ENCODE measurements at places on chromosomes 7 and 10. TPM values are rescaled to one million over a fixed set of nuclear protein-coding genes. Genes with fewer than 3 reads are reported as not detected.

GIMAP5 gene
- 6.5 TPM for total RNA-seq

ZNF862 gene
- total RNA-seq: 10.6 TPM

CFTR gene
- 0.95 TPM for total RNA-seq

GRCh38 chr7:147980826-147981813 is 609.4 kb upstream of the C7orf33 start:
- DNase-seq: no peak

- no peak for DNase-seq
Observed at GRCh38 chr7:5549096-5549763, 125.6 kb upstream of the TNRC18 start.

DNA sequence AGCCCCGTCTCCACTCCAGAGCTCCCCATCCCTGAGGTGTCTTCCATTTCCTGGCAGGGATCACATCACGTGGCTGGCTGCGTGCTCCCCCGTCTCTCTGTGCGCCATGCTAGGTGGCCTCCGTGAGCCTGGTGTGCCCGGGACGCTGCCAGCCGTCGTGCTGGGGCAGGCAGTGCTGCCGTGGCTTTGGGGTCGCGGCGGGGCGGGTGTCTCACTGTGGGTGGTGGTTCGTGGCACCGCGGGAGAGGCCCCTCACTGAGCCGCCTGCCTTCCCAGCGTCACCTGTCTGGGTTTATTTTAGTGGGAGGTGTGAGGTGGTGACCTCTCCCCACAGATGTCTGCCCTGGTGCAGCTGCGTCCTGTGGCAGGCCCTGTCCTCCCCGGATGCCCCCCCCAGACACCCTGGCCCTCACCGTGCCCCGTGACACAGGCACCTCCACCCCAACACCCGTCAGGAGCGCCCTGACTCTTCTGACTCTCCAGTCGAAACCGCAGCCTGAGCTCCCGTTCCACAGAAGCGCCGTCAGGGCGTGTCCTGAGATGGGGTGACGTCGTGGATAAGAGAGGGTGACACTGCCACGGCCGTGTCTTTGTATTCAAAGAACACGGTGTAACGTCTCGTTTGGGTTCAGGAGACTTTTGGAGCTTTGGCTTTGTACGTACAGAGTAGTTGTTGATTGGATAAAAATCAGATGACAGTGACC is 18.0 kb downstream of the GET4 start:
- DNase-seq: peak; percentile 8

DNA sequence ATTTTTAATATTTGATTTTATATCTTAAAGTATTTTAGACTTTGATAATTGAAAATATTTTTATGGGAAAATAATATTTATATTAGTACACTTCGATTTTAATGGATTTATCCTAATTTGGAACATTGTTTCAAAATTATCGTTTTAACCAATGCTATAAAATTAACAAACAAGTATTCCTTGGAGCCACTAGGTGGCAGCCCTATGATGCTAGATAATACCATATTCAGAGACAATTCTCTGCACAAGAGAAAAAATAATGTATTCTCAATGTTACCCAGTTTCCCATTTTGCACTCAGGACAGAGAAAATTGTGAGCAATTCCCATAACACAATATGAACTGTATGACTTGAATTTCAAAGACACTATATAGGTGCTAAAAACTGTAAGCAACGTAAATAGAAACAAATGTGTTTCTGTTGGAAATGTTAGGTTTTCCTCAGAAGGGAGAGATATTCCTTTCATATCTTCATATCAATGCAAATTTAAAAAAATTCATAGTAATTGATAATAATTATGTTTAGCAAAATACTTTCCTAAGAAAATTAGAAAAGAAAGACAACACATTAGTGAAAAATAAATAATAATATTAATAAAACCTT is 237.8 kb downstream of the SEMA3E start:
- DNase-seq: no peak

- no peak for DNase-seq
Observed at GRCh38 chr10:10397906-10398305, 619.8 kb upstream of the CELF2 start.

All from heart right ventricle (tissue), 16 donors.